ENCODE measurements at places on chromosomes 5 and 9. TPM values are rescaled to one million over a fixed set of nuclear protein-coding genes. Genes with fewer than 3 reads are reported as not detected.

GRCh38 chr9:21608200-21608599 lies 126.1 kb upstream of the IFNE start:
- DNase-seq = no peak

DNA sequence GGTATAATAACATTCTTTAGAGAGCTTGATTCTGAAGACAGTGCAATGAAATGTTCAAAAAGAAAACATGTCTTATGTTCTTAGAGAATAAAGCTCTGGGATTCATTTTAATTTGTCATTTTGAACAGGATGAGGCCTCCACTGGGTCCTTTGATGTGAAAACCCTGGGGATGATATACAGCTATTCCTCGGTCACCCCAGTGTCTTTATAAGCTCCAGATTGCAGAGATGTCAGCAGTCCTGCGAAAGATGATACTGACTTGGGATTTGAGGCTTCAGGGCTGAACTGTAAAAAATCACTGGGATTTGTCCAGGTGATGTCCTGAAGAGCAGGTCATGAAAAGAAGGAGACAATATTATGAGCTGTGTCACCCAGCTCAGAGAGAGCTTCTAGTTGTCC lies 529.7 kb upstream of the ZNF608 start:
- no peak for DNase-seq

- DNase-seq = no peak
Observed at GRCh38 chr5:168736281-168736831, 157.2 kb upstream of the PANK3 start.

- DNase-seq = no peak
Observed at GRCh38 chr5:137845472-137845871, 22.2 kb upstream of the MYOT start.

PCDHB11 gene
- not detected for total RNA-seq

SLC6A19 gene
- total RNA-seq = not detected

DNA sequence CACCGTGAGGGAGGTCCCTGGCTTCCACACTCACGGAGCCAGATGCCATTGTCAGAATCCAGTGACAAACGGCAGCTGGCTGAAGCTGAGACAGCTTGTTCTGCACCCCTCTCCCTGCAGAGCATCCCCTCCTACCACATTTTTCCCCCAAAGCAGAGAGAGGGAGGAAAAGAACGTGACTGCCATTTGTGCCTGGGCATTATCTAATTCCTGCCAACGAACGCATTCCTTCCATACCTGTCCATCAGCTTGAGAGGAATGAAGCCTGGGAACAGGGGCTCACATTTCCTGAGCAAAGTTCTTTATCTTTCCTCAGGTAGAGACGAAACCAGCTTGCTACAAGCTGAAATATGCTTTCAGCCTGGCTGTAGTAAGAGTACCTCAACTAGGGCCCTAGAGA lies 175.4 kb downstream of the SLIT3 start:
- no peak for DNase-seq

DNA sequence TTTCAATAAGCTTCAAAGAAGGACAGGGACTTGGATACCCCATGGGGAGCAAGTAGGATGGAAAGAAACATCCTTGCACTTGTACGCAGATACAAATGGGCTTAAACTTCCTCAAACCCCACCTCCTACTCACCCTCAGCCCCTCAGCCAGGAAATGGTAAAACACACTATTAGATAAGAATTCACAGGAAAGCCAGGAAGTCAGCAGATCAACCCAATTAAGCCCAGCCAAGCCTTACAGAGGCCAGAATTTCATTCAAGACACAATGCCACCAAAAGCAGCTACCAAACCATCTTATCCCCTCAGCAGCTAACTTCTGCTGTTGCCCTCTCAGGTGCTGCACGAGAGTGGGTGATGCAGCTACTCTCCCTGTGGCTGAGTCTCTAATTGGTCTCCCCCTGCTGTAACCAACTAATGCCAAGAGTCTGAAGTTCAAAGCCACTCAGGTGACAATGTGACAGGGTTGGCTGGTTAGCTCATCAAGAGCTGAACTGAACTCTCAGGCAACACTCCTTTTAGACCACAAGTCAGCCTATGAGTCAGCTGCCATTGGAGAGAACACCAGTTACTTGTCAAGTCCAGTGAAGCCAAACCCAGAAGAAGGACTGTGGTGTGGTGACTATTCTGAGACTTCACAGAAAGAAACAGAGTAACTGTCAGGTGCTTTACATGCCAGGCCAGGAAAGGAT lies 201.9 kb downstream of the ZNF608 start:
- DNase-seq = no peak
